Stimulated activated CD8-positive, alpha-beta memory T cell treated with anti-CD3 and anti-CD28 coated beads, Interleukin-12 subunit alpha, Interleukin-12 subunit beta, amount 100 ng/mL, for 4 hours (primary cell): ENCODE measurements at places on chromosomes 1 and 21.

DNA sequence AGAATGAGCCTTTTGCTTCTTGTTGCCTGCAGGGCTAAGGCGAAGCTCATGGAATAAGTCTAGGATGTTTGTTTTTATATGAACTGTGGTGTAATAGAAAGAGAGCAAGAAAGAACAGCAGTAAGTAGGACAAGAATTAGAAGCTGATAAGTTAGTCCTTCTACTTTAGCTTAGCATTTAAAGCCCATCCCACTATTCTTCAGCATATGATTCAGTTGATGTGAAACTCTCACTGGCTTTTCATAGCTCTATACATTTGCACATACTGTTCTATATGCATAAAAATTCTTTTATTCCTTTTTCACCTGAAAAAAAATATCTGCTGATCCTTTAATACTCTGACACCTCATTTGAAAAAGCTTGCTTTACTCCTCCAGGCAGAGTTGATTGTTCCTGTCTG is 712.0 kb downstream of the USP25 start:
- DNase-seq, result no peak

GRCh38 chr1:175514387-175514953 is 228.9 kb downstream of the TNR start:
- peak; percentile 2 for DNase-seq

- DNase-seq, result no peak
These were observed 137.1 kb downstream of the ACTL8 start for GRCh38 chr1:17892225-17892624.

DNA sequence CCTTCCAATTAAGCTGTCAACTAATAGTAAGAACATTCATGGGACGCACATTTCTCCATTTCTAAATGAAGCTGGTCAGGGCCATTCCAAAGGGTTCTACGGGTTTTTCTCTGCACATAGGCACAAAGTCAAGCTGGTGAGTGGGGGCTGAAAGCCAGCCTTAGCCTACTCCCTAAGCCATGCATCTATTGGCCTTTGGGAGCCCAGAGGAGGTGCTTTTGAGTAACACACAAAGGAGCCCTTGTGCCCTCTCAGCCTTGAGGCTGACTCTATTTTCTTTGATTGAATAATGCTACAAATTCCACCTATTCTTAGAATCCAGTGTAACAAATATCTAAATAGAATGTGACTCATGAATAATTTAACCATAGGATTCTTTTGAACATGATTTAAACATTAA is 73.6 kb downstream of the RGS13 start:
- no peak for DNase-seq

GRCh38 chr1:61184040-61184713 is 101.8 kb downstream of the NFIA start:
- no peak for DNase-seq

DNA sequence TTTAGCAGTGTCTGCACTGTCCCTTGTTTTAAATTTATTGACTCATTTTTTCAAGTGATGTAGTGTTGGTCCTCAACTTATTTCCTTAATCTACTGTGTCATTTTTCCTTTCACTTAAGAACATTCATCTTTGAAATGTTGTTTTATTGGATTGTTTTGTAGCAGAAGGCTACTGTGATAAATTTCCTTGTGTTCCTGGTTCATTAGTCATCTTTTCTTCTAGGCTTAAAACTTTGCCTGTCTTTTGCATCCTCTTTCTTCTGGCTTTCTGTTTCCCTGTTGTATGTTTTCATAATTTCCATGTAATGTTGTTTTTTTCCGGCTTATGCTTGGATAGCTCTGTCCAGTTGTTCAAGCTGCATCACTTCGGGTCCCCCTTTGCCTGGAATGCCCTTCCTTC is 61.9 kb downstream of the UBE2T start:
- no peak for DNase-seq

GRCh38 chr1:89512996-89513720 is 11.5 kb upstream of the LRRC8B start:
- no peak for DNase-seq
